ENCODE measurements at places on chromosomes 5 and 9. TPM values are rescaled to one million over a fixed set of nuclear protein-coding genes. Genes with fewer than 3 reads are reported as not detected.

ABLIM3 gene
- total RNA-seq: 0.24 TPM

SPATA31C1 gene
- total RNA-seq: not detected

CCL27 gene
- not detected for total RNA-seq

MCC gene
- total RNA-seq: 4.1 TPM

KCNT1 gene
- total RNA-seq: not detected

DNA sequence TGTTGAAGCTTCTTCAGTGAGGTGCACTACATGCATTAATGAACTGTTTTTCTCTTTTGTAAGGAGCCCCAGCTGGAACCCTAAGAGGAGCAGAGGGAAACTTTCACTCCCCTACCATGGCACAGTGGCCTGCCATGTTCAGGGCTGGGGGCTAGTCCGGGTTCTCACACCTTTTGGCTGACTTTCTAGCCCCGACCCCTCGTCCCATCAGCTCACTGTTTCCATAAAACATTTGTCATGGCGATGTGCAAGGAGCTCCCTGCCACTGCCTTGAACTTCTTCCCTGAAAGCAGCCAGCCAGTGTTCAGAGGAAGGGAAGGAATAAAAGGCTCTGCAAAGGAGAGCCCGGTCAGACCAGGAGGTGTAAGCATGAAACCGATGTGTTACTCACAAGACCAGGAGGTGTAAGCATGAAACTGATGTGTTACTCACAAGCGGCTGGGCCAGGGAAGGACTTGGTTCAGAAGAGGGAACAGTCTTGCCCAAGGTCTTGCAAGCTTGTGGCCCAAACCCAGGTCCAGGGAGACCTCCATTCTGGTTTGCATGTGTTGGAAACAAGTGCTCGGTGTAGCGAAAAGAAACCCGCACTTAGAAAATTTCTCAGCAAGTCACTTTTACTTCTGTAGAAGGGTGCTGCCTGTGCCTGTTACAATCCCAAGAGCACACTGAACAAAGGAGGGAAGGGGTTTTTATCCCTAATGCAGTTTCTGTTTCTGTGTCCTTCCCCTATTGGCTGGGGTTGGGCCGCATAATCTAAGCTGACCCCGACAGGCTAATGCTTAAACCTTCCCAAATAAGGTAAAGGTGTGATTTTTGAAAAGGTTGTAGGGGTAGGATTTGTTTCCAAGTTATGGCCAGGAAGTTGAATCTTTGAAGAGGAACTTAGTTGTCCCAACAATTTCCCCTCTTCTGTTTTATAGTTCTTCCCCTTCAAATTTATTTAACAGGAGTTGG, 3.4 kb upstream of the ABO start:
- H3K4me1 ChIP-seq: no peaks in the 10 kb centered on the region
- peaks cover 29% of the 10 kb centered on the region for H3K27me3 ChIP-seq
- no peak overlapping the region for H3K4me3 ChIP-seq
- H3K27ac ChIP-seq: no peak overlapping the region
- H3K36me3 ChIP-seq: no peaks in the 10 kb centered on the region

DNA sequence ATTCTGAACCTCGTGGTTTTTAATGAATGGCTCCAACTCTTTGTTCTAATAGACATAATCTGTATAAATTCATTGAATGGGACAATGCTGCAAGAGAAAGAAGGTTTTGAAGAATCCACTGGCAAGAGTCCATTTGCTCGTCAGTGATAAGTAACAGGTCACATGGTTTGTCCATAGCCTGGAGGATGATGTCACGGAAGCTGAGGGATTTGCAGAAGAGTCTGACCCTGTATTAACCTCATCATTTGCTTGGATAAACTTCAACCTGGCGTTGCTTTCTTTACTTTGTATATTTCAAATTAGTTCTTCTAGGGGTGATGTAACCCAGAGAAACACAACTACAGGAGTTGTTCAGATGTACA, 197.4 kb downstream of the GAS1 start:
- H3K27ac ChIP-seq: no peak overlapping the region
- no peaks in the 10 kb centered on the region for H3K36me3 ChIP-seq
- H3K4me3 ChIP-seq: no peak overlapping the region
- H3K4me1 ChIP-seq: no peaks in the 10 kb centered on the region
- H3K27me3 ChIP-seq: peaks cover 2% of the 10 kb centered on the region

- H3K27me3 ChIP-seq: no peaks in the 10 kb centered on the region
- H3K36me3 ChIP-seq: no peaks in the 10 kb centered on the region
- H3K4me3 ChIP-seq: no peak overlapping the region
- no peaks in the 10 kb centered on the region for H3K4me1 ChIP-seq
- DNase-seq: no peak
- H3K27ac ChIP-seq: no peak overlapping the region
Measured at GRCh38 chr9:117729375-117729774, 25.2 kb downstream of the TLR4 start.

- no peak for DNase-seq
- H3K27me3 ChIP-seq: peaks cover 13% of the 10 kb centered on the region
- no peaks in the 10 kb centered on the region for H3K4me1 ChIP-seq
- no peak overlapping the region for H3K27ac ChIP-seq
- no peak overlapping the region for H3K4me3 ChIP-seq
- no peaks in the 10 kb centered on the region for H3K36me3 ChIP-seq
Measured at GRCh38 chr5:170552621-170553115, 48.8 kb downstream of the KCNIP1 start.

GRCh38 chr5:143315929-143316328, 87.6 kb downstream of the NR3C1 start:
- H3K27me3 ChIP-seq: no peaks in the 10 kb centered on the region
- H3K4me1 ChIP-seq: peaks cover 70% of the 10 kb centered on the region
- H3K4me3 ChIP-seq: no peak overlapping the region
- H3K27ac ChIP-seq: no peak overlapping the region
- H3K36me3 ChIP-seq: peaks cover 14% of the 10 kb centered on the region

DNA sequence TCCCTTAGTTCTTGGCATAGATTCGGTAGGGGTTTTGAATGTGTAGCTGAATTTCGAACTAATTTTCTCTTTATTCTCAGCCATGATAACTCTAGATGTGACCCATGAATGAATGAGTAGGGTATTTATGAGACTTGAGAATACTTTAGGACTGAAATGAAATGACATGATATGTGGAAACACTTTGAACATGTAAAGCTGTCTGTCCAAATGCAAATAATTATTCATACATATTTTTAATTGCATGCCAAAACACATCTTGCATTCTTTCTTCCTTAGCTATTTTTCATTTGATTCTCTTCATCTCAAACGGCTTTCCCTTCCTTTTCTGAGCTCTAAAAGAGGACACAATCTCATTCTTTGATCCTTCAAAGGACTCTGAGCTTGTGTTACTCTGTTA, 3.4 kb downstream of the NNT start:
- no peak overlapping the region for H3K27ac ChIP-seq
- H3K27me3 ChIP-seq: no peaks in the 10 kb centered on the region
- no peak for DNase-seq
- H3K4me3 ChIP-seq: no peak overlapping the region

DNA sequence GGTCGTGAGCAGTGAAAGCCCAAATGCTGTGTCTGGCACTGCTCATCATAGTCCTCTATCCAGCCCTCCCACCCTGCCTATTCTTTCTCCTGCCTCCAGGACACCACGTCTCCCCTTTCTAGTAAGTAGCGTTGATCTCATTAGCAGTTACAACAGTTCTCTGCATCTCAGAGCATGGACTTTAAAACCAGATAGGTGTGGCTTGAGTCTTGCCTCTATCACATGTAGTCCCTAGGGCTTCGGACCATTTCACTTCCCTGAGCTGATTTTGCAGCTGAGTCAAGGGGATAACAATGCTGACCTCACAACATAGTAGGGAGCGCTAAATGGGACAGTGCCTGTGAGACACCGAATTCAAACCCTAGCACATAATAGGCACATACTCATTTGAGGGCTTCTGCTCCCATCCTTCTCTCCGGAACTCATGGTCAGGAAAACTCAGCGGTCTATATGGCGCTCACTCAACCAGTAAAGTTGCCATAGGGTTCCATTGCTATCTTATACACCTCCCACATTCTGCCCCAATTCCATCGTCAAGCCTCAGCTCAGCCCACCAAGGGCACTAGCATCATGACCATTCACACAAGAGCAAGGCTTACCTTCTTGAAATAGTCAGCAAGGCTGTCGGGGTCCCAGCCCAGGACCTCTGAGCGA, 515 bp downstream of the LCP2 start:
- H3K27ac ChIP-seq: peak overlapping the region; percentile 99
- DNase-seq: no peak
- peak overlapping the region; percentile 99 for H3K4me3 ChIP-seq
- H3K36me3 ChIP-seq: peaks cover 52% of the 10 kb centered on the region

- H3K4me1 ChIP-seq: no peaks in the 10 kb centered on the region
- H3K27me3 ChIP-seq: no peaks in the 10 kb centered on the region
- no peak overlapping the region for H3K27ac ChIP-seq
- H3K36me3 ChIP-seq: no peaks in the 10 kb centered on the region
- no peak overlapping the region for H3K4me3 ChIP-seq
Measured at GRCh38 chr5:90144625-90145327, 264.8 kb downstream of the CETN3 start.

DNA sequence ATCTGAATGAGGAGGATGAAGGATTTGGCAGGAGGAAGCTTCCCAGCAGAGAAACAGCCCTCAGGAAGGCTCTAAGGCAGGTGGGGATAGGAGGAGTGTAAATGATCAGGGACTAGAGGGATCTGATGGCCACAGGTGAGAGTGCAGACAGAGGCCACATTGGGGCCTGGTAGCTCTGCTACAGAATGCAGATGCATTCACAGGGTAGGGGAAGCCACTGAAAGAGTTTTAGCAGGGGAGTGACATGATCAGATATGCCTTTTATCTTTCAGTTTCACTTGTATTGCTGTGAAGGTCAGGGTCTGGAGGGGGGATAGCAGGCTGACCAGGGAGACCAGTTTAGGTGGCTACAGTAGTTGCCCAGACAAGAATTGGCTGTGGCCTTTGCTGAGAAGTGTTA, 3.0 kb downstream of the TXNDC15 start:
- peaks cover 43% of the 10 kb centered on the region for H3K4me1 ChIP-seq
- no peaks in the 10 kb centered on the region for H3K27me3 ChIP-seq
- peak overlapping the region; percentile 52 for H3K27ac ChIP-seq
- DNase-seq: no peak
- peaks cover 14% of the 10 kb centered on the region for H3K36me3 ChIP-seq

DNA sequence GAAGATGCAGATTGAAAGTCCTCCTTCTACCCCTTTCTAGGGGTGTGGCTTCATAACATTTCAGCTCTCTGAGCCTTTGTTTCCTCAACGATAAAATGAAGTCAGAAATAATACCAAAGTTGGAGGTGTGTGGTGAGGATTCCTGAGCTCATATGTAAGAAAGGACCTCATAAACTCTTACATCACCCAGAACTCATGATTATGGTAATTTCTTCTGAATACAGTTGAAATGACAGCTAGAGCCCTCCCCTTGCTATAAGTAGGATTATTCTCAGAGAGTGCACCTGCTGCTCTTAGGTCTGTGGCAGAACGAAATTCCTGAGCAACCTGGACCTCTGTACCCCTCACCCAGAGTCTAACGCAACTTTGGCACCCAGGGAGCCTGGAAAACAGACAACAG, 291.4 kb upstream of the KLF4 start:
- no peaks in the 10 kb centered on the region for H3K4me1 ChIP-seq
- no peaks in the 10 kb centered on the region for H3K27me3 ChIP-seq
- DNase-seq: no peak

DNA sequence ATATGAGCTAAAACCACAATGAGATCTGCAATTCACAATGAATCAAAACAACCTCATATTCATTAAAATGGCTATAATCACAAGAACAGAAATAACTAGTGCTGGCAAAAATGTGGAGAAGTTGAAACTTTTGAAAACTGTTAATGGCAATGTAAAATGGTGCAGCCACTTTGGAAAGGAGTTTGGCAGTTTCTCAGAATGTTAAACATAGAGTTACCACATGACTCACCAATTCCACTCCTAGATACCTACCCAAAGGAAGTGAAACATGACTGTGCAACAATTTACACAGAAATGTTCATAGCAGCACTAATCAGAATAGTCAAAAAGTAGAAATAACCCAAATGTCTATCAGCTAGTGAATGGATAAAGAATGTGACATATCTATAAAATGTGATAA, 862.2 kb downstream of the DTWD2 start:
- no peaks in the 10 kb centered on the region for H3K27me3 ChIP-seq
- H3K4me1 ChIP-seq: no peaks in the 10 kb centered on the region
- H3K36me3 ChIP-seq: no peaks in the 10 kb centered on the region
- no peak overlapping the region for H3K4me3 ChIP-seq

All from activated CD4-positive, alpha-beta memory T cell treated with anti-CD3 and anti-CD28 coated beads for 36 hours (primary cell).